ENCODE measurements at places on chromosomes 4 and X.

GRCh38 chr4:65999518-65999871 is 329.2 kb upstream of the EPHA5 start:
- DNase-seq: no peak

DNA sequence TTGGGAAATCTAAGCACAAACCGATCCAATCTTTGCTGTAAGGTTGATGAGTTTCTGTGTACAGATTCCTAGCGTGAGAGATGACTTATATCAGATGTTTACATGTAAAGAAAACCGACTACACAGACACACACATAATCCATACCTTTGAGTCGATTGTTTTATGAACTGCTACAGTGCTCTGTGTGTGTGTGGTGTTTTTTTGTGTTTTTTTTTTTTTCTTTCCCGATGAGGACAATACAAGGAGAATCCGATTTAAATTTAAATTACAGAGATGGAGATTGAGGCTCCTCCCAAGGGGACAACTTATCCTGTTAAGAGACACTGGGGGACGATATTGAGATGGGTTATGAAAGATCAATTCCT is 461 bp upstream of the SLC9A6 start:
- DNase-seq: no peak

DNA sequence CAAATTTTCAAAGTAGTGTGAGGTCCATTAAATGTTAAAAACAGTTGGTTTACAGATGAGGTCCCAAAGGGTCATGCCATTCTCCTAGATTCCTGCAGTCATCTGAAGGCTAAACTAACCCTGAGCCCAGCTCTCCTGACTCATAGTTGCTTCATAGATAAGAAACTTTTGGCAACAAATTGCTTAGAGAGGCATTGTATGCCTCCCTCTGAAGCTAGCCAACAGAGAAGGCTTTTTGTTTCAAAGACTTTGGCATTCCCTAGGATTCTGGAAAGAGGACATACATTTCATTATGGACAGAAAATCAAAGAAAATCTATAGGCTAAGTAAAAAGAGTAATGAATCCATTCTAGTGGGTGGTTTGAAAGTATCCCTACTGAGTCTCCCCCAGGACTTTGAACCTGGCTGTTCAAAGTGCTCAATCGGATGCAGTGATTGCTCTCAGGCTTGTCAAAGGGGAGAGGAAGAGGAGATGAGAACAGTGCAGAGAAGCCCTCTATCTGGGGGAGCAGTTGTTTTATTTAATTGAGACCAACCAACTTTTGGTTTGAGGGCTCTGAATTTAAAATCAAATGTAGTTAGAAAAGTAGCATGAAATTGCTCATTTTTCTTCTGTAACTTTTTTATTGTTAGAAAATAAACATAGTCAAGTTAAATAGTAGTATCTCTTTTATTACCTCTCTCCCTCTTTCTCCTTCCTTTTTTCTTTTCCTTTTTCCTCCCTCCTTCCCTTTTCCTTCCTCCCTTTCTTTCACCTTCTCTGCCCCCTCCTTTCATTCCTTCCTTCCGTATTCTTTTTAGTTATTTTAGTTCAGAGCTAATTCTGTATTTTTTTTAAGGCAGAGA is 72.3 kb upstream of the ZNF518B start:
- no peak for DNase-seq

- DNase-seq: no peak
Measured at GRCh38 chrX:96126182-96126581, 558.5 kb upstream of the DIAPH2 start.

DNA sequence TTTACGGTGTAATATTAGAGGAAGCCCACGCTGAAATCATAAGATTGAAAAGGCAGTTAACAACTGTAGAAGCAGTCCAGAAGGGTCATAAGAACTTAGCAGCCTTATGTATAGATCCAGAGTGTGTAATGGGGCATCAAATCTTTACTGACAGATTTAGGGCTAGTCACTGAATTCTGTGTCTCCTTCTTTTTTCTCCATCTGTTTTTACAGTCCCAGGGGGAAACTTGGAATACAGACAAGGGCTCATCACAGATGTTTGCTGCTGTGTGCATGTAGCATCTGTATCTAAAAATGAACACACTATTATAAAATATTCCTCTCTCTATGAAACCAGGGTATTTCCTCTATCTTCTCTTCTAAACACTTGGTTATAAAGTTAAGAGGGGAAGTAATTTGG is 43.9 kb downstream of the CYSLTR1 start:
- DNase-seq: no peak

DNA sequence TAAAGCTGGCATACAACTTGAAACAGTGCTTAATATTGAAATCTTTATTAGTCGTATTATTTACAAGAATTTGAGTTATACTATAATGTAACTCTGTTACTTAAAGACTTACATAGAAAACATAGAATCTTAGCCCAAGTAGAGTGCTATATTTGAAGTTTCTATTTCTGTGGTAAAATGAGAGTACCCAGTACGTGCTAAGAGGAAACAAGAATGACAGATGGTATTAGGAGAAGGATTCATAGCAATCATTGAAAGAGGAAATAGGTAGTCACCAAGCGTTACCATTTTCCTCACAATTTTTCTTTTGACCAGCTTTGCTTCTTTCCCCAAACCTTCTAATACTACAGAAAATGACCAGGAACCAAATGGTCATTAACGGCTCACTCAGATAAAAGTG is 412.1 kb upstream of the GRIA3 start:
- no peak for DNase-seq

- no peak for DNase-seq
Measured at GRCh38 chrX:39759526-39760224, 338.1 kb downstream of the BCOR start.
